GM19239 (cell line): ENCODE measurements at places on chromosomes 7 and 10.

DNA sequence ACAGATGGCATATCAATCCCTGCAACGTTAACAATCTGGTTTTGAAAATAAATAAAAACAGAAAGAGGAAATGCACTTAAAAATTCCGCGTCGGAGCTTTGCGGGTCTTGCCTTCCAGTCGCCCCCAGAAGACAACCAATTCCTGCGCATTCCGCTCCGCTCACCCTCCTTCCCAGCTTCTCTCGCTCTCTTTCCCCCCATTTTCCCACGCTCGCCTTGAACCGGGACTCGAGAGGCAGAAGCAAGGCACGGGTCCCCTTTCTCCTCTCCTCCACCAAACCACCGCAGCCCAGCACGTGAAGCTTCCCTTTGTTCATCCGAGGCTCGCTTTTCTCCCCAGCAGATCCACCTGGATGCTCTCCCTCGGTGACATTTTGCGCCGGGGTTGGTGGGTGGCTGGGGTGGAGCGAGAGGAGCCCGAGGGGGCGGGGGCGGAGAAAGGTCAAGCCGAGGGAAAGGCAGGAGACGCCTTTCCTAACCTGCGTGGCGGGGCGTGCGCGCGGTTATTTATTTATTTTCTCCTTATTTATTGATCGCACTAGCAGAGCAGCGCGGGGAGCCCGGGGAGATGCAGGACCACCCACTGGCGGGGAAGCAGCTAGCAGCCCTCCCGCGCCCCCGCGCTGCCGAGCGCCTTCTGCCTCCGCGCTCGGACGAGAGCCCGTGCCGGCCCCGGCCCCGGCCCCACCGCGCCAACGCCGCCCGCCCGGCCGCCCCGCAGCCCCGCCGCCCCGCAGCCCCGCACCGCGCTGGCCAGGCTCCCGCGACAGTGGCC is at the start of gene KCND2:
Gene KCND2, plus strand, starts transcription at position 475 of the 775 bp plus-strand sequence.
- DNase-seq = peak; percentile 23

- no peak for DNase-seq
These were observed 7.9 kb downstream of the TUBAL3 start for GRCh38 chr10:5396556-5397300.

DNA sequence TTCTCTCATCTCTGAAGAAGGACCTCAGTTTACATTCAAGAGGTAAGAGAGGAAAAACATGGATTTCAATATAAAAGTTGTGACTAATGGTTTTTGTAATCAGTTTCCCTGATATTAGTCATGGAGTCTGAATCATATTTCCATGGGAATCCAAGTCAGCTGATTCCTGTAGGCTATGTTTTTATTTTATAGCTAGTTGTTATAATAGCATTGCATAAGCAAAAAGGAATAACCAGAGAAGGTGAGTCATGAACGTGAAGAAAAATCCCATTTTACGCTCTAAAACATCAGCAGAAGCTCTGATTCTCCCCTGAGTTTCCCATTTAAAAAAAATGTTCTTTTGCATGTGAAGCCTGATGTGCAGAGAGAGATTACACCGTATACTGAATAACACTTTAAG is 299.3 kb downstream of the SFMBT2 start:
- no peak for DNase-seq

- DNase-seq = peak; percentile 13
These were observed 5.7 kb downstream of the AUTS2 start for GRCh38 chr7:69603937-69604494.

GRCh38 chr10:6518791-6519429 is 61.2 kb downstream of the PRKCQ start:
- DNase-seq = no peak

DNA sequence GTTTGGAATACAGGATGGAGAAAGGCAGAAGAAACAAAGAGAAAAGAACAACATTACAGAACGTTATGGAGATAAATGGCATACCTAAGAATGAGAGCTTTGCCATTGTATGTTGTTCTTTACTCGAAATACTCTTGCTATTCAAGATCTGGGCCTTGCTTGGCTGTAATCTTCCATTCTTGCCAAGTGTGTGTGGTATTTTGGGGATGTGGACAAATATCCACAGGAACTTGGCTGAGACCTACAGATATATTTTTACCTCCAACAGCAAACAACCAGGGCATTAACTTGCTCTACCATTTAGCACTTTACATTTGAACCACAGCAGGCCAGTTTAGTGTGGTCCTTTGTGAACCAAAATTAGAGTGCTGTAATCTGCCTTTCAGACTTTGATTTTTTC is 76.3 kb downstream of the DKK1 start:
- DNase-seq = no peak

DNA sequence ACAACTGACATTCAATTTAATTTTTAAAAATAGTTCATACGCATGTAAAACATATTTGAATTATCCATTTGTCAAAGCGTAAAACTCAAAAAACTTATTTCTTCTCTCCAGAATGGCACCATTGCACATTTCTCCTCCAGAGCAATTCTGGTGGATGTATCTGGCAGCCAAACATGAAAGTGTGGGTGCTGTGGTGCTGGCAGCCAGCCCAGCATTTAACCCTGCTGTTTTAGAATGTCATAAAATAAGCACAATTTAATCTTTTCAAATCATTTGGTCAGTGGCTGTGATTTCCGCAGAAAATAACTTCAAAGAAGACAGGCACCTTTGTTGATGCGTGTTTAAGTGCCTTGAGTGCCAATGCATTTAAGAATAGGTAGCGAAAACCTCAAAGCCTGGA is 302.7 kb upstream of the MEOX2 start:
- DNase-seq = no peak

DNA sequence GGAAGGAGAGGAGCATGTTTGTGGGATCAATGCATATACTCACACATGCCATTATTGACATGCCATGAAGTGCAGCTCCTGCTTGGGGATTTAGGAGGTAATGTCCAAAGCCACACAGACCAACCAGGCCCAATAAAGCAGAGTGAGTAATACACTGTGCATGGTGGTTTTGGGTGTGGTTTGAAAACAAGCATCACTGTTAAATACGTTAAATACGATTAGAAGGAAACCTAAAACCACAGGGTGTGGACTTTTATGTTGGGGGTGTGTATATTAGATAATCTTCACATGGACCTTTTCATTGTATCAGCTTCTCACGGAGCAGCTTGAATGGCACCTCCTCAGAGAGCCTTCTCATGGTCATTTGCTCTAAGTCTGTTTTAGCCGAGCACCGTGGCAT is 10.4 kb upstream of the EIF3A start:
- DNase-seq = no peak

DNA sequence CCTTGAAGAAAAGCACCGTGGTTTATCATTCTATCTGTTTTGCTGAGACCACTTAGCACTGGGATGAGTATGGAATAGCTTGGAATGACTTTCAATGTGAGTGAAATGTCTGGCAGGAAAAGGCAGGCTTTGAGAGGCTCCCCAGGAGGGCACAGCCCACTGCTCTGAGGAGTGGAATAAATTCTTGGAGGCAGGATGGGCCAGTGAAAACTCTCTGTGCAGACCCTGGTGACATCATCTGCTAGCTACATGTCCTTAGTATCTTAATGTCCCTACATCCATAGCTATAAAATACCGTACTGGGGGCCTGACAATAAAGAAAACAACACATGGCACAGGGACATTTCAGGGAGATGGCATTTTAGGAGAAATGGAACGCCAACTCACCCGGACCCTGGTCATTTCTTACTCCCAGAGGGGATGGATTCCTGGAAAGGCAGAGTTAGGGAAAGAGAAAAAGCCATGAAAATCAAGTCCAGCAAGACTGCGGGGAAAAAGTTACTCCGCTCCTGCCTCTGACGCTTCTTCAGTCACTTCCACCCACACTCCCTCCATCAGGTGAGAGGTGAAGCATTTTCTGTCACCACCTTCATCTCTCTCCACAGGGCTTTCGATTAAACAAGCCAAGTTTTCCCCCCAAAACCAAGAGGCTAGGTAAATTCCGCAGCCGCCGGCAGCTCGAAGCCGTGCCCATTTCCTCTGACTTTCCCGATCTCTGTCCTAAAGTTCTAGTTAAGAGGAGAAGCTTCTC is 991 bp downstream of the ZNF239 start:
- no peak for DNase-seq

- DNase-seq = no peak
These were observed 56.6 kb upstream of the RAB18 start for GRCh38 chr10:27447540-27447939.

DNA sequence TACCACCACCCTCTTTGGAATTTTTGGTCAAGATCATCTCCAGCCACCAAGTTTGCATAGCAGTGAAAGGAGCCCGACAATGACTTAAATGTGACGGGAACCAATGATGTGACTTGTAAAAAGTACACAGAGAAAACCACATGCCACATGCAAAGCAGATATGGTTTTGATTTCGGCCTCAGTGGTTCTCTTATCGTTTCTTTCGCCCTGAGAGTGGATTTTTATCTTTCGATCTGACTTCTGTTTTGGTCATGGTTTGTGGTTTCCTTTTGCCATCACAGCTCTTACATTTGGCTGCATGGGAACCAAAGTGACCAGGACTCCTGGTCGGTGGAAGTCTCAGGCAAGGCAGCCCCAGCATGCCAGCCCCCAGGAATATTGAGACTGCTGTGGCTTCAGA is 31.5 kb downstream of the TCF7L2 start:
- peak; percentile 43 for DNase-seq
